ENCODE measurements at places on chromosomes 3 and 15.

- no peak for DNase-seq
Measured at GRCh38 chr3:167473863-167474262, at the start of gene SERPINI2. Gene SERPINI2 (minus strand): TSS chr3:167474042. CDS start chr3:167471834, 2,208 bp downstream.

DNA sequence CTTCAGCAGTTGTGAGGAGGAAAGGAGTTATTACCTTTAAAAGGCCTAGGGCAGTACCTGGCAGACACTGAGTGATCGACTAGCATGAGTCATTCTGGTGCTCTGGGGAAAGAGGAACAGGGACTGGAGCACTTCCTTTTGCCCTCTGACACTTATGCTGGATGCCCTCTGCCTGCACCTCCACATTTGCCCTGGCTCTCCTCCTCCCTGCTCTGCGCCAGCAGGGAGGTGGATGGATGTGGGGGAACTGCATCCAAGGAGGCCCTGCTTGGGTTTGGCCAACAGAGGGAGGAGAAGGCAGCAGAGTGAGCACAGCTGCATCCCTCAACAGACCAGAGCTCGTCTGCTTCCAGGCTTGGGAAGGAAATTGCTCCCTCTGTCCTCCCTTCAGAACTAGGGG is 75.0 kb downstream of the SEMA5B start:
- no peak for DNase-seq

DNA sequence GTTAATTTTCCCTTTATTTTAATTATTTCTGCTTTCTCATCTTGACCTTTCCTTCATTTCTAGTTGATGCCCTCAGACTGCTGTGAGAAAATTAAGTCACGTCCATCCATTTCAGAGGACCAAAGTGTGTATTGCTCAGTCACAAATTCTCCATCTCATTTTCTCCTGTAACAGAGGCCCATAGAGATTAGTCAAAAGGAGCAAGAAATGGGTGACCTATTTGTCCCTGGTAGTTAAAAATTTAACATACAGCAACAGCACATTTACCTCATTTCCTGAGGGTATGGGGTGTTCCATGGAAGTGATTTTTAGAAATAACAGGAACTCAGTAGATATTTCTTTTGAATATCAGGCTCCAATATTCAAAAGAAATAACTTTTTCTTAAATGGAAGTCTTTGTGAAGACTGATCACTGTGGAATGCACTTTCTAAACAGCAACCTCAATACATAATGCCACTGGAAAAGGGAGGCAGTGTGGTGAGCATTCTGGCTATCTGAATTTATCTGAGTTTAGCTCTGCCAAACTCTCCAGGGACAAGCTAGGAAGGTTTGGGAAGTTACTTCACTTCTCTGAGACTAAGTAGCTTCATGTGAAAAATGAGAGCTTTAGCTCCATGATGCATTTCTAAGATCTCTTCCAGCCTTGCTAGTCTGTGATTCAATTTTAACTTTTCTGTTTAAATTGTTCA is 808.2 kb downstream of the SQOR start:
- DNase-seq, result no peak

- no peak for DNase-seq
Measured at GRCh38 chr15:71117714-71118305, 2.5 kb downstream of the THSD4 start.

- DNase-seq, result no peak
Measured at GRCh38 chr3:18238746-18239331, 186.3 kb downstream of the SATB1 start.

- DNase-seq, result no peak
Measured at GRCh38 chr3:31157047-31157694, 262.7 kb upstream of the GADL1 start.

- no peak for DNase-seq
Measured at GRCh38 chr3:129005526-129006303, 4.6 kb downstream of the EFCC1 start.

DNA sequence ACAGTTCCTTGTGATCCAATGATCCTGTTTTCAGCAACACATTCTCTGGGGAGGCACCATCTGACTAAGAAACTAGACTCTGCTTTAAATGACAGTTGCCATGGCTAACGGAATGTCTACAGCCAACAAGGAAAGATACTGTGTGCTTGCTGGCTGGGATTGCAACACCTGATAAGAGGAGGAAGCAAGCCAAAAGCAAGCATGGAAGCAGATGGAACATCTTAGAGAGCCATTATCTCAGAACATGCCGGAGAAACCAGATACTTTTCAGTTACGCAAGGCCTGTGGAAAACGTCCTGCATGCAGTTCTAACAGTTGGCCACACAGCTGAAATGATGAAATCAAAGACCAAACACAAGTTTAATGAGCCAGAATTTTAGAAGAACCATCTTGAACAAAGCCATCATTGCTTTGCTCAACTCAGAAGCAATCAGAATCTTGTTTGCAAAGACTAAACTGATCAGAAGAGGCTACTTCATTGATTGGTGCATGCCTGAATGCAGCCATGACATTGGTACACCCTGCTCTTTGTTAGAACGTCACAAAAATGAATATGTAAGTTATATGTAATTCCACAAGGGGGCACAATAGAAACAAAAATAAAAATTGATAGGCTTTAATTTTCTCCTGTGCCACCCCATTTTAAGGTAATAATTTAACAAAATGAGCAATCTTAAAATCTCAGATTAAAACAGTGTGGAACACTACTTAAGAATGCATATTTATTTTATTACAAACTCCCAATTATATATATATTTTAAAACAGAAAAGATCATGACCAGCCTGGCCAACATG is 50.8 kb downstream of the GXYLT2 start:
- peak; percentile 18 for DNase-seq
